Activated B cell treated with CpG ODN at 0.5 μM for 24 hours (primary cell): ENCODE measurements at places on chromosomes 5 and 9.

DNA sequence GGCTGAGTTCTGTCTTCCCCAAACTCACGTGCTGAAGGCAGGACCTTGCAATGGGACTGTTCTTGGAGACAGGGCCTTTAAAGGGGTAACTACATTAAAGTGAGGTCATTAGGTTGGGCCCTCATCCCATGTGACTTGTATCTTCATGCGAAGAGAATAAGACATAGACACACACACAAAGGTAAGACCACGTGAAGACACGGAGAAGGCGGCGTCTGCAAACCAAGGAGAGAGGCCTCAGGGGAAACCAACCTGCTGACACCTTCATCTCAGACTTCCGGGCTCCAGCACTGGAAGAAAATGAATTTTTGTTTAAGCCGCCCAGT lies 50.7 kb upstream of the KCNMB1 start:
- H3K4me3 ChIP-seq, result no peak overlapping the region
- H3K36me3 ChIP-seq, result no peaks in the 10 kb centered on the region
- no peak overlapping the region for H3K27ac ChIP-seq
- no peak for DNase-seq
- no peaks in the 10 kb centered on the region for H3K4me1 ChIP-seq
- H3K27me3 ChIP-seq, result no peaks in the 10 kb centered on the region

DNA sequence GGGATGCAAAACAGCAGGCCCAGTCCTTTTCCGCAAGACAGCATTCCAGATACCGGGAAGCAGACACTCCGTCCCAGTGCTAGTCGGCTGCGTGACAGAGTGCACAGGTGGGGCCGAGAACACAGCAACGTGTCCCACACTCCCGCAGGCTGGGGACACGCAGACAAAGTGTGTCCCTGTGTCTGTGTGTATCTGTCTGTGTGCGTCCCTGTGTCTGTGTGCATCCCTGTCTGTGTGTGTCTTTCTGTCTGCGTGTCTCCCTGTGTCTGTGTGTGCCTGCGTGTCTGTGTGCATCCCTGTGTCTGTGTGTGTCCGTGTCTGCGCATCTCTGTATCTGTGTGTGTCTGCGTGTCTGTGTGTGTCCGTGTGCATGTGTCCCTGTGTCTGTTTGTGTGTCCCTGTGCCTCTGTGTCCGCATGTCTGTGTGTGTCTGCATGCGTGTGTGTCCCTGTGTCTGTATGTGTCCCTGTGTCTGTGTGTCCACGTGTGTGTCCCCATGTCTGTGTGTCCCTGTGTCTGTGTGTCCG lies 137.0 kb downstream of the MRPL36 start:
- no peak overlapping the region for H3K27ac ChIP-seq
- no peaks in the 10 kb centered on the region for H3K36me3 ChIP-seq
- no peak overlapping the region for H3K4me3 ChIP-seq
- DNase-seq, result no peak
- peaks cover 45% of the 10 kb centered on the region for H3K27me3 ChIP-seq

DNA sequence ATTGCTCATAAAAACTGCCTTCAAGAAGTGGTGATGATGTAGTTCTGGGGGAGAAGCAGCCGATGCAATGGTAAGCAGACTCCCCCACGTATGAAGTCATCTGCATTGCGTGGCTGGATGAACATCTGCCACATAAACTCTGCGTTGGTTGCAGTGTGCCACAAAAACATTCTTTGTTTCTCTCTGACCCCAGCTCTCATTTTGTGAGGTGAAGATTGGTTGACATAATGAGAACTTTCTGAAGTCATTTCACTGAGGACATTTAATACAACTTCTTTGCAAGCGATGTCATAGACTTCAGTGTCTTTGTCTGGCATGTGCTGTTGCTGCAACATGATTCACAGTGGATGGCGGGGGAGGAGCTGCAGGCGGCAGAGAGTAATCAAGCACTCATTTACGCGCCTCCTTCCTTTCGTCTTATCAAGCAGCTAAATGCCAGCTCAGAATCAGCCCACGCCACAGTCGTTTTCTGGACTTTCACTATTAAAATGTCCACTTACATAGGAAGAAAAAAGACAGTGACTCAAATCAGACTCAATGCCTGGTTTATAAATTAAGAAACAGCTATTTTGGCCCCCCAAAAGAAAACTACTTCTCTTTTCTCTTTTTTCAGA lies 91.5 kb upstream of the NFIL3 start:
- DNase-seq, result no peak
- H3K4me3 ChIP-seq, result peak overlapping the region; percentile 46
- peaks cover 5% of the 10 kb centered on the region for H3K4me1 ChIP-seq
- H3K27me3 ChIP-seq, result peaks cover 4% of the 10 kb centered on the region
- H3K36me3 ChIP-seq, result no peaks in the 10 kb centered on the region

DNA sequence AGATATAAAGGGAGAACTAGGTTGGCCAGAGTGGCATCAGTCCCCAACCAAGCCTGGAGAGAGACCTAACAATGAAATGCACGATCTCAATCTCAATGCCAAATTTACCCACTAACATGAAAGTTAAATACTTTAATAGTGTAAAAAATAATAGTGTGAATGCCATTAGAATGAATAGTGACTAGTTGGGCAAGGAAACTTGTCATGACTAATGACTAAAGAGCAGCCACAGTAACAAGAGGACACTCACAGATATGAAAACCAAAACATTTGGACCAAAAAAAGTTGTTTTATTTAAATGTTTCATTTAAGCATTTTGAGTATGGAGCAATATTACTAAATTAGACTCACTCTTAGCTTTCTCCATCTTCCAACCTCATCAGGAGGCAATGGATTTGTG lies 1853.8 kb downstream of the EFNA5 start:
- no peaks in the 10 kb centered on the region for H3K27me3 ChIP-seq
- no peak overlapping the region for H3K27ac ChIP-seq
- H3K36me3 ChIP-seq, result no peaks in the 10 kb centered on the region
- no peak for DNase-seq
- no peaks in the 10 kb centered on the region for H3K4me1 ChIP-seq

DNA sequence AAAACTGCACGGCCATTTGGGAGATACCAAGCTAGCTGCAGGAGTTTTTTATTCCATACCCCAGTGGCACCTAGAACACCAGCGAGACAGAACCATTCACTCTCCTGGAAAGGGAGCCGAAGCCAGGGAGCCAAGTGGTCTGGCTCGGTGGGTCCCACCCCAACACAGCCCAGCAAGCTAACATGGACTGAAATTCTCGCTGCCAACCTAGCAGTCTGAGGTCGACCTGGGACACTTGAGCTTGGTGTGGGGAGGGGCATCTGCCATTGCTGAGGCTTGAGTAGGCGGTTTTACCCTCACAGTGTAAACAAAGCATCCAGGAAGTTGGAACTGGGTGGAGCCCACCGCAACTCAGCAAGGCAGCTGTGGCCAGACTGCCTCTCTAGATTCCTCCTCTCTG lies 108.9 kb upstream of the CHD1 start:
- H3K27ac ChIP-seq, result peak overlapping the region; percentile 47
- peaks cover 73% of the 10 kb centered on the region for H3K4me1 ChIP-seq
- peak overlapping the region; percentile 17 for H3K4me3 ChIP-seq
- DNase-seq, result no peak
